ENCODE measurements at places on chromosomes 7 and 10.

DNA sequence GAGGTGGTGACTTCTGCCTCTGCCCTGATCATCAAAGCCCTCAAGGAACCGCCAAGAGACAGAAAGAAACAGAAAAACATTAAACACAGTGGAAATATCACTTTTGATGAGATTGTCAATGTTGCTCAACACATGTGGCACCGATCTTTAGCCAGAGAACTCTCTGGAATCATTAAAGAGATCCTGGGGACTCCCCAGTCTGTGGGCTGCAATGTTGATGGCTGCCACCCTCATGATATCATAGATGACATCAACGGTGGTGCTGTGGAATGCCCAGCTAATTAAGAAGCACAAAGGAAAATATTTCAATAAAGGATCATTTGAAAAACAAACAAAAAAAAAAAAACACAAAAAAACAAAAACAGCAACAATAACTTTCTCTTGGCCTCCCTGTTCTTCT is 59.5 kb upstream of the TOMM7 start:
- DNase-seq = no peak

DNA sequence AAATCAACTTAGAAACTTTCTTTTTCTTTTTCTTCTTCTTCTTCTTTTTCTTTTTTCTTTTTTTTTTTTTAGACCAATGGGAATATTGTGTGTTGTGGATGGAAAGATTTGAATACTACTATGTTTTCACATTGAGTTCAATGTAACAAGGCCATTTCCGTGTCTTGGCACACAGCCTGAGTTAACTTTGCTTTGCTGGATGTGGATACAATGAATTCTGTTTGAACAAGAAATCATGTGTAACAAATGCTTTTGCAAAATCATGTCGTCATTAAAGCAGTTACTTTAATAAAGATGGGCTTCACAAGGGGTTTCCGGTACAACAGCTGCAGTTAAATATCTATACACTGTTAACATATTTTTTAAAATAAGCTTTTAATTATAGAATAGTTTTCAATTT is 13.5 kb upstream of the ENTPD1 start:
- no peak for DNase-seq

DNA sequence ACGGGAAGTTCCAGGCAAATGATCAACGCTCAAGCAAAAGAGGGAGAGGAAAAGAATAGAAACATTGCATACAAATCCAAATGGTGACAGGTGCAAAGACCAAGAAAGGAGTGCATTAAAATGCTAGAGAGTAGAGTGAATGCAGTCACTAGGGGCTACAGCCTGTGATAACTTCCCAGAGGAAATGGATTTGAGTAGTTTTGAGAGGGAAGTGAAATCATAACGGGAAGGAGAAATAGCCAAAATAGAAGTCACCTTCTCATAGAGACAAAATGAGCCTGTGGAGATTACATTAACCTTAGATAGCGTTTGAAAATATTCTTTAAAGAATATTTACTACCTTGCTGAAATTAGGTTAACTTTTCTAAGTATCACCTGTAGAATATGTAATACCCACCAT is 26.5 kb downstream of the NUP42 start:
- no peak for DNase-seq

GRCh38 chr7:8762803-8763202 is 329.4 kb downstream of the NXPH1 start:
- no peak for DNase-seq

DNA sequence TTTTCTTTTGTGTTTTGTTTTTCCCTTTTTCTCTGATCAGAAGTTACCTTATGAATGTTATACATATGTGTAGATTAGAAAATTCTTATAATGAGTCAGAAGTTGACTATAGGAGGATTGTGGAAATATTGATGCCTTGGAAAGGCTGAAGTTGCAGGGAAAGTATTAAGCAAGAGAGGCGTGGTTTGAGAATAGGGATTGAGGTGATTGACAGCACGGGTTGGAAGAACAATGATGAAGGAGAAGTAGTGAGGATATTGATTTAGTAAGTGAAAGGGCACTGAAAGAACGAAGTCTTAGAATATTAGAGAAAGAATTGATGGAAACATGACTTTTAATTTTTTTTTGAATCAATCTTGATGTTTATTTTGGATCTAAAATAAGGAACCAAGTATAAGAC is 176.0 kb downstream of the EXOC4 start:
- DNase-seq = no peak

- DNase-seq = peak; percentile 42
These were observed 44.1 kb downstream of the SFTPD start for GRCh38 chr10:79904671-79905321.

- DNase-seq = no peak
These were observed 135.7 kb downstream of the DYNC2I1 start for GRCh38 chr7:158991824-158992621.

- no peak for DNase-seq
These were observed 136.4 kb downstream of the DYNC2I1 start for GRCh38 chr7:158992759-158993158.

- no peak for DNase-seq
These were observed 353.5 kb downstream of the PAXIP1 start for GRCh38 chr7:154649434-154649833.

DNA sequence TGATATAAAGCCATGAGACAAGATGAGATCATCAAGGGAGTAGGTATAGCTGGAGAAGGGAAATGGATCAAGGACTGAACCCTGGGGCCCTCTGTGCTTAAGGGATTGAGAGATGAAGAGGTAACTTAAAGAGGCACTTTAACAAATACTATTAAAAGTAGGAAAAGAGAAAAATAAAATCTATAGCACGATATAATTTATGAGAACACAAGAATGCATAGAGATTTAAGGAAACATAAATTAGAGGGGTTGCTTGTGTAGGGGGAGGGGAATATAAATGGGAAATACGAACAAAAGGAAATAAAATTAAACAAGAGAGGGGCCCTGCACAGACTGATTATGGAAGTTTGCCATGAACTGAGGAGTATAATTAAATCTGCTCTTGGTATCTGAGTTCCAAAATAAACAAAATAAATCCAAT is 15.6 kb upstream of the LRRC17 start:
- DNase-seq = peak; percentile 61

DNA sequence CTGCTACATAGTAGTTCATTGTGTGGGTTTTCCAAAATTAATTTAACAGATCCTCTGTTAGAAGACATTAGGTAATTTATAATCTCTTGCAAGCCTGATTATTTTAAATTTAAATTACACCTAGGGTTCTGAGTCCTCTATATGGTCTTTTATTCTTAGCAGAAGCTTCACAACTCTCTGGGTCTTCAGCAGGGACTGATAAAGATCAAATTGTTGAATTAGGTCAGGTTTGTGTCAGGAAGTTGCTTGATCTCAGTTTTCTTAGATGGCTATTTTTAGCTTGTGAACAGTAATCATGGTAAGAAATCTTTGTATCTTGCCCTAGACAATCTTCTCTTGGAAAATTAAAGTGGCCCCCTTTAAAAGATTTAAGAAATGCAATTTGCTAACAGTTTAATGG is 183.1 kb upstream of the HDAC9 start:
- no peak for DNase-seq

GRCh38 chr10:132381741-132382140 is 15.3 kb upstream of the PWWP2B start:
- DNase-seq = no peak

DNA sequence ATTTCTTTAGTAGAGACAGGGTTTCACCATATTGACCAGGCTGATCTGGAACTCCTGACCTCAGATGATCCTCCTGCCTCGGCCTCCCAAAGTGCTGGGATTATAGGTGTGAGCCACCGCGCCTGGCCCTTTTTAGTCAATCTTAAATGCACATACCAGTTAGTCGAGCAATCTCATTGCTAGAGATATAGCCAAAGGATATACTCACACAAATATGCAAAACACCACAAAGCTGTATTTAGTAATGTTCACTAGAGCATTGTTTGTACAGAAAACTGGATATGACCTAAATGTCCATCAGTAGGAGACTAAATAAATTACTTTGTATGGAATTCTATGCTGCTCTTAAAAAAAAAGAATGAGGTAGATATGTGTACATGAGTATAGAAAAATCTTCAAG is 24.5 kb upstream of the IL6 start:
- DNase-seq = no peak

DNA sequence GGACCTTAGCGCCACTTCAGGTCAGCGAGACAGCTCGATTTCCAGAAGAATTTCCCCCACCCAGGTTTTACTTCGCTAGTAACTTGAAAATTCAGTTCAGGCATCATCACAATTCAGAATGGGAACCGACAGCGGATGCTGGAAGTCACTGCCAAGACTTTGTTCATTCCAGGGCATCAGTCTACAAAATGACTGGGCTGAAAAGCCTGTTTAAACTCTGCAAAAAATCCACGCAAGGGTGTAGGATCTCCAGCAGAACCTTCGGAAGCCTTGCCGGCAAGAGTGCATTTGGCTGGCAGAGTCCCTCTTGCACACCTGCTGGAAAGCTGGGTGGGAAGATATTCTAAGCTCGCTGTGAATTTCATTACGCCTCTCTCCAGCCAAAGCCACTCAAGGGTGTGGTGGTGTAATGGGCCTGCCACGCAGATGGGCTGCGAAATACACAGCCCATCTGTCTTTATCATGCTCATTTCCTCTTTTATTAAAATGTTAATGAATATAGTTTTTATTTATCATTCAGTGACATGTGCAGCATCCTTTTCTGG is 672.0 kb upstream of the FOXK1 start:
- DNase-seq = no peak

DNA sequence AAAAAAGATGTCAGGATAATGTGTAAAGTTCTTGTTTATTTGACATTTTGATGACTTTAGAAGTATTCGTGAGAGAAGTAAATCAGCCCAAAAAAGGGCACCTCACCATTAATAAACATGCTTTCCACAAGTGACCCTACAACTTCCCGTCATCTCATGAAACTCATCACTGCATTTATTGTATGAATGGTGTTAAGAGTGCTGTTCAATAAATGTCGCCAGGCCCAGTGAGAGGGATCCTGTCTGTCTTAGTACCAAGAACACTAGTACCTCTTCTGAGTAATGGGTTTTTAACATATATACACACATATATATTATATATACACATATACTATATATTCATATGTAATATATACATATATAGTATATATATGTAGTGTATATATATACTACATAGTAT is 61.9 kb downstream of the TMEM26 start:
- no peak for DNase-seq

GRCh38 chr7:26504411-26505120 is 212.9 kb downstream of the SNX10 start:
- DNase-seq = no peak

DNA sequence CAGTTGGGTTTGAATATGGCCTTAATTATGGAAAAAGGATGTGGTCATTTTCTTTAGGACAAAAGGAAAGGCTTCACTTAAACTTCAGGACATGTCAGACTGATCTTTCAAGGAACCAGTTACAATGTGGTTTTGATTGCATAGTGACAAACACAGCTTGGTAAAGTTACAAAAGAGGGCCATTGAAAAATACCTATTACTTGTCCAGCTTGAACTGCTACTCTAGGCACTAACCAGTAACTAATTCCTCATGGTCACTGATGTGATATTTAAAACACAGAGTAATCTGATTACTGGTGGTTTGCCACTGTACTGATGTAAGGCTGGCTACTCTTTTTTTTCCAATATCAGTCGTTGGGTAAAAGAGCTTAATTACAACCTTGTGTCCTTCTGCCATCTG is 22.6 kb downstream of the TES start:
- DNase-seq = no peak

DNA sequence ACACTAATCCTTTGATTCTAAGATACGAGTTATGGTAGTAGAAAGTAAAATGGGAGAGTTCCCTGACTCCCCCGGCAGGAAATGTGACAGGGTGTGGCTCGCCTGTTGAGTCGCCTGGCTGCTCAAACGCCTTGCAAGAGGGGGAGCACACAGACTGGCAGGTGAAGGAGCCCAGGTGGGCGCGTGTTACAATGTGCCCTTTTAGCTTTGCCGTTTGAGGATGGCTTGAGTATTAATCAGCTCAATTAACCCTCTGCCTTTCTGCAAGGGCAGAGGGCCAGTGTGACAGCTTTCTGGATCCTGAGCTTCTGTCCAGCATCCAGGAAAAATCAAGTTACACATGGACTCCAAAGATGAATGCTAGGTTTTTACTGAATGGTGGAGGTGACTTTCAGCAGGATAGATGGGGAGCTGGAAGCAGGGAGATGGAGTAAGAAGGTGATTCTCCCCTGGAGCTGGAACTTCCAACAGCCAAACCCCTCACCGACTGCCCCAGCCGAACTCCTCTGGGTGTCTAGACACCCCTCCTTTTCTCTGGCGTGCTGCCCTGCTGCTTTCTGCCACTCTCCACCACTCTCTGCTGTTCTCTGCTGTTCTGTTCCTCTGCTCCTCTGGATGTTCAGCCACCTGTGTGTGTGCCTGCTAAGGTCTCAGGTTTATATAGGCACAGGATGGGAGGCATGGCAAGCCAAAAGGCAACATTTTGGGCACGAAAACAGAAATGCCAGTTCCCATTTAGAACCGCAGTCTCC is 548.8 kb upstream of the KCND2 start:
- DNase-seq = no peak

- DNase-seq = no peak
These were observed 35.3 kb downstream of the PALD1 start for GRCh38 chr10:70513848-70514309.

DNA sequence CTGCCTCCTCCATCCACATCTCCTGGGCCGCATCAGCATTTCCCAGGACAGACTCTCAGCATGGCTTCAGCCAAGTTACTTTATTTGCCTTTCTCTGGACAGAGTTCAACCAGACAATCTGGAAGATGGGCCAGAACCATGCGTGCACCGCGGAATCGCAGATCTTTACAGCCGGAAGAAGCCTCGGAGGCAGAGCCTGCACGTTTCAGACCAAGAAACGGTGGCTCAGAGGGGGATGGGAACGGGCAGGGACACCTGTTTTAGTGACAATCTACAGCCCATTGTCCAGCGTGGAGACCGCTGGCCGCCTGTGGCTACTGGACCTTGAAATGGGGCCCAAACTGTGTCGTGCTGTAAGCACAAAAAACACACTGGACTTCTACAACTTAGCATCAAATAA is 3.5 kb downstream of the VIPR2 start:
- DNase-seq = no peak

DNA sequence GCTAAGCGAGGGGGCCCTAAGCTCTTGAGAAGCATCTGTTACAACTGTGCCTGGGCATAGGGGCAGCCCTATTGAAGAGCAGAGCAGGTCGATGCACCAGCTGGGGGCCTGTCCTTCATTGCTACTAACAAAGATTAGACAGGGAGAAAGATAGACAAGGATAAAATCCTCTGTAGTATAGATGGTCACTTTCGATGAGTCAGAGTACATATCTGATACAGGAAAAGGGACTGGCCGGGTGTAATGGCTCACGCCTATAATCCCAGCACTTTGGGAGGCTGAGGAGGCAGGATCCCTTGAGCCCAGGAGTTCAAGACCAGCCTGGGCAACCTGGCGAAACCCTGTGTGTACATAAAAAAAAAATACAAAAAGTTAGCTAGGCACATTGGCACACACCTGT is 13.6 kb downstream of the OPTN start:
- no peak for DNase-seq

GRCh38 chr7:45187946-45188411 is 30.4 kb downstream of the RAMP3 start:
- DNase-seq = no peak

DNA sequence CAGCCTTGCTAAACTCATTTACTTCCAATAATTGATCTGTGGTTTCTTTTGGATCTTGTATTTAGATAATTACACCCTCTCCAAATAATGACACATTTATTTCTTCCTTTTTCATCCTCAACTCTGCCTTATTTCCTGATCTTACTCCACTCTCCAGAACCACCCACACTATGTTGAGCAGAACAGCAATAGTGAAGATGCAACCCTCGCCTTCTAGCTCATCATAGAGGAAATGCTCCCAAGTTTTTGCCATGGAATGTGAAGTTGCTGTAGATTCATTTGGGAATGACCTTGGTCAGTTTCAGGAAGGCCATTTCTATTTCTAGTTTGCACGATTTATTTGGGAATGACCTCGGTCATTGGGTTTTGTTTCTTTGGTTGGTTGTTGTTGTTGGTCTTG is 314.0 kb downstream of the PAXIP1 start:
- no peak for DNase-seq
